ENCODE measurements at places on chromosomes 12 and 14.

GRCh38 chr12:18570543-18570942, 167.3 kb downstream of the PLCZ1 start:
- no peak for DNase-seq

- DNase-seq: no peak
Measured at GRCh38 chr12:121501946-121502345, 78.9 kb downstream of the KDM2B start.

GRCh38 chr12:108248011-108248410, 91.1 kb downstream of the CMKLR1 start:
- no peak for DNase-seq

DNA sequence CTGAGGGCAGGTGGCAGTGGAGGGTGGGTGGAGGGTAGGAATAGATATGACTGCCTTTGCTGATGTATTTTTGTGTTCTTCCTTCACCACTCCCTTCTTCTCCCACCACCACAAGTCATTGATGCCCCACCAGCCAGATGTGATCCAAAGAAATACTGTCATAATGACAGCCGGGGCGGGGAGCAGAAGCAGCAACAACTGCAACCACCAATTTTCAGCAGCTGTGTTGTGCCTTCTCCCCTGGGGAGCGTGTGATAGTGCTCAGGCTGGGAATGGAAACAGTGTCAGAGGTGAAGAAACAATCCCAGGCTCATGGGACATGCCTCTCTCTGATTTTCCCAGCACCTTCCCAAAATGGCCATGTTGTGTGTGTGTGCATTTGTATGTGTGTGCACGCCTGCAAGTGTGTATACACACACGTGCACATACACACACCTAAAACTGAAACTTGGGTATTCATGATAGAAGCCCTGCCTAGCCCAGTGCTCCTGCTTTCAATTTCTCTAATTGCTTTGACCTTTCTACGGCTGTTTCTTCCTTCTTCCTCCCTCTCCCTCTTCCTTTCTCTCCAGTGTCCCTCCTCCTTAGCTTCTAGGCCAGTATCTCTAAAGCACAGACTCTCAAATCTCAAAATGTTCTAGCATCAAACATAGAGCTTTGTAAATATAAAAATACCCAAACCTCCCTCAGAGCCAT, 299.2 kb upstream of the FKBP4 start:
- no peak for DNase-seq
